ENCODE measurements at places on chromosomes 5 and 9.

DNA sequence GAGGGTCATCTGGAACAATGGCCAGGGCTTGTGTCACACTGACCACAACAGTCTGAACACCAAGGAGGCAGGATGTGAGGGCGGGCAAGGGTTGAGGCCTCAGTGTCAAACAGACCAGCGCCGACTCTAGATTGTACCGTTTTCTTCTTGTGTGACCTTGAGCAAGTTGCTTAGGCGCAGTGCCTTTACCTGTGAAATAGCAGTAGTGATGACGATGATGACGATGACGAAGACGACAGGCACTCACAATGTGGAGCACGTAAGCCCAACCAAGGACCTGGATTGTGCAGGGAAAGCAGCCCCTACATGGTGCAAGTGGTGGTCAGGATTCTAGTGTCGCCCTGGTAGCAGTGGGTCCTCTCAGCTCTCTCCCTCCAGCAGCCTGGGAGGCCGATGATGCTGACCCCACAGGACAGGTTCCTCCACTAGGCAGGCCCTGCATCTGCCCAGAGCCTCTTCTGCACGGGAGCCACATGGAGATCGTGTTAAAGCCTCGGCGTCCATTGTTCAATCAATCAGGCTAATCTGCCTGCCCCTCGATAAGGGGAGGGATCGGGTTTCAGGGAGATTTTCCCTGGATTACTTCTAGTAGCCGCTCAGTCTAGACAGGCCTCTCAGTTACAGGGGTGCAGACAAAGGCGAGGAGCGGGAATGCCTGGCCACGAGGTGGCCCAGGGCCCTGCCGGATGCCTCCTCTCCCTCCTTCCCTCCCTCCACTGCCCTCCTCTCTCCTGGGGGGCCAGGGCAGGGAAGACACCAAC, 91.7 kb downstream of the MACROH2A1 start:
- H3K4me3 ChIP-seq: no peak overlapping the region
- no peaks in the 10 kb centered on the region for H3K36me3 ChIP-seq
- no peaks in the 10 kb centered on the region for H3K4me1 ChIP-seq
- DNase-seq: no peak

DNA sequence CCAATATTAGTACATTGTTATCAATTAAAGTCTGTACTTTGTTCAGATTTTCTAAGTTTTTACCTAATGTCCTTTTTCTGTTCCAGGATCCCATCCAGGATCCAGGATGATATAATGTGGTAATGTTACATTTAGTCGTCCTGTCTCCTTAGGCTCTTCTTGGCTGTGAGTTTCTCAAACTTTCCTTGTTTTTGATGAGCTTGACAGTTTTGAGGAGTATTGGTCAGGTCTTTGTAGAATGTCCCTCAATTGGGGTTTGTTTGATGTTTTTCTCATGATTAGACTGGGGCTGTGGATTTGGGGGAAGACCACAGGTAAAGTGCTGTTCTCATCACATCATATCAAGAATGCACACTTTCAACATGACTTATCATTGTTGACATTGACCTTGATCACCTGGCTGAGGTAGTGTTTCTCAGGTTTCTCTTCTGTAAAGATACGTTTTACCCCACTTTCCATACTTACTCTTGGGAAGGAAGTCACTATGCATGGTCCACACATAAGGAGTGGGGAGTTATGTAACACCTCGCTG, 9.6 kb downstream of the NDFIP1 start:
- H3K4me1 ChIP-seq: peaks cover 17% of the 10 kb centered on the region
- H3K4me3 ChIP-seq: no peak overlapping the region
- no peak for DNase-seq
- H3K36me3 ChIP-seq: peaks cover 3% of the 10 kb centered on the region
- H3K27me3 ChIP-seq: no peaks in the 10 kb centered on the region

DNA sequence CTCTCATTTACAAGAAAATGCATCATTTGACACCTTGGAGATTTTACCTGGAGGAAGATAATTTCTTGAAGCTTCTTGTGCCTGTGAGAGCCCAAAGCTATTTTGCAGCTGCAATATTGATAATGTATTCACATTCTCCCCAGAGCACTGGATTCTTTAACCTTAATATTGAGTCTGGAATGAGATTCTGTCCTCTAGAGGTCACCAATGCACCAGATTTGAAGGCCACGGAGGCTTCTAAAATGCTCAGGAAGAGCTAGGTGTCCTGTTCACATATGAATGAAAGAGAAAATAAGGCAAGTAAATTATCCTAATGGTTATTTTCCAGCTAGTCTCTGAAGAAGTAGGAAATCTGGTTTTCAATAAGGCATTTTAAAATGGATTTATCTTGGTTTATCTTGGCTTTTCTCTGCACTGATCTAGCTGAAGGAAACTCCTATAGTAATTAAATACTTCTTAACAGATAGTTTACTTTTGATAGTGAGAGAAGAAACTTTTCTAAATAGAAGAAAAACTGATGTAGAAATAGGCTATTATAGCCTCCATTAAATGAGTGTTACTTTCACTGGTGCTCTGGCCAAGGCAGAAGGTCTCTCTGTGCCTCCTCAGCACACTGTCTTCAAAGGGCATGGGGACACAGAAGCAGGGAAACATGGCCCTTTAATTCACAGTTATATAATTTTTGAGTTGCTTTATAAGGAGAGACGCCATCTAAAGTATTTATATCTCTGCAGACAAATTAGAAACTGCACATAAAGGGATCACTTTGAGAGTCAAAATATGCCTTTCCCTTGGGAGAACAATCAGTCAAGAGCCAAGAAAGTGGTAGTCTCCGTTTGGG, 297.0 kb upstream of the ACTBL2 start:
- peak overlapping the region; percentile 92 for H3K27ac ChIP-seq
- H3K4me1 ChIP-seq: peaks cover 36% of the 10 kb centered on the region
- peak; percentile 51 for DNase-seq
- H3K27me3 ChIP-seq: no peaks in the 10 kb centered on the region
- no peak overlapping the region for H3K4me3 ChIP-seq
- H3K36me3 ChIP-seq: no peaks in the 10 kb centered on the region

GRCh38 chr5:109412981-109413402, 3.2 kb upstream of the PJA2 start:
- H3K36me3 ChIP-seq: no peaks in the 10 kb centered on the region
- no peak overlapping the region for H3K27ac ChIP-seq
- H3K4me3 ChIP-seq: no peak overlapping the region
- DNase-seq: no peak
- H3K4me1 ChIP-seq: peaks cover 5% of the 10 kb centered on the region
- peaks cover 8% of the 10 kb centered on the region for H3K27me3 ChIP-seq

- H3K27ac ChIP-seq: peak overlapping the region; percentile 70
- no peaks in the 10 kb centered on the region for H3K27me3 ChIP-seq
- H3K4me1 ChIP-seq: peaks cover 35% of the 10 kb centered on the region
- peaks cover 5% of the 10 kb centered on the region for H3K36me3 ChIP-seq
- DNase-seq: peak; percentile 29
- H3K4me3 ChIP-seq: peak overlapping the region; percentile 93
These were observed 815 bp downstream of the ANXA6 start for GRCh38 chr5:151156507-151157420.

DNA sequence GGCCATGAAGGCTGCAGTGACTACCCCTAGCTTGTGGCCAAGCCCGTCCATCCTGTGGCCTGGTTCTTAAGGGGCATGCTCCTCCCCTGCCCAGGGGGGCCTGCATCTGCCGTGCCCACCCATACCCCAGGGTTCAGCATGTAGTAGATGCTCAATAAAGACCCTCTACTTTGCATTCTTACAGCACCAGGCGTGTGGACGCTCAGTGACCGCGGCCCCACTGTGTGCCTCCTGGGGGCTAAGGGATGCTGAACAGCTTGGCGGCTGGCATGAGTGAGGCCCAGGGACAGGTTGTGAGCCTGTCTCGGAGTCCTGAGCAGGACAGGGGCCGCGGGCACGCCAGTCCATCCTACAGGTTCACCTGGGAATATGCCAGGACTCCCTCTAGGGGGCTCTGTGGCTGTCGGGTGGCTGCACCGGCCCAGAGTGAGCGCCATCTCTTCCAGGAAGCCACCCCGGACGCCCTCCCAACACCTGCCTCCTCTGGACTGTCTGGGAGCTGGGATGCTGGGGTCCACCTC, 9.1 kb downstream of the NOTCH1 start:
- peaks cover 23% of the 10 kb centered on the region for H3K36me3 ChIP-seq
- H3K4me3 ChIP-seq: peak overlapping the region; percentile 81
- H3K4me1 ChIP-seq: peaks cover 49% of the 10 kb centered on the region
- peak overlapping the region; percentile 64 for H3K27ac ChIP-seq
- no peak for DNase-seq

DNA sequence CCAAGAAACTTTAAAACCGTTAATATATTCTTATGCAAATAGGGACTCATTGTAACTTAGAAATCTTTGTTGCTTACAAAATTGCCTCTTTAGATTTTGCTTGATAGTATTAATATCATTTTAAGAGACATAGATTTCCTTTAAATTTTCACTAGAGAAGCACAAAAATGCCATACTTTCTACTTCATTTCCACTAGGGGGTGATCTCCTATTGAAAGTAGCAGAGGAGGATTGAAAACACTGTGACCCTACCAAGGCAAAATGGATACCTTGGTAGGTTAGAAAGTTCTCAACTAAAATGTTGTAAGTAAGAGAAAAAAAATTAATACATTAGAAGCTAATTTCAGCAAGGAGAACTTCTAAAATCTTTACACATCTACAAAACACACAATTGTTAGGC, 204.9 kb downstream of the CHSY3 start:
- no peaks in the 10 kb centered on the region for H3K4me1 ChIP-seq
- no peak overlapping the region for H3K27ac ChIP-seq
- H3K36me3 ChIP-seq: no peaks in the 10 kb centered on the region
- no peak overlapping the region for H3K4me3 ChIP-seq
- DNase-seq: no peak
- no peaks in the 10 kb centered on the region for H3K27me3 ChIP-seq

DNA sequence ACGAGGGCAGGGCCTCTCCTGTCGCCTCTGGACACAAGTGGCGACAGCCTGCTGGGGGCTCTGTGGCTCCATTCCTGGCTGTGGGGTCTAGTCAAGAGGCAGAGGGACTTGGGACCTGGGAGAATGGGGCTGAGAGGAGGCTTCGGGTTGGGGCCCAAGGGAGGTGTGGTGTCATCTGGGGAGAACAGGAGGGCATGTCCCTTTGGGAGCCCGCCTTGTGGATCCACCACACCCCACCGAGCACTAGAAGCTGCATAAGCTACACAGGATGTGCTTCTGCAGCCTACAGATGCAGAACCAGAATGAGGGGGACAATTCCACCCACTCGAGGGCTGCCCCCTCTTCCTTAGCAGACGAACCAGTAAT, 3.9 kb upstream of the MAN1B1 start:
- no peak for DNase-seq
- peaks cover 5% of the 10 kb centered on the region for H3K36me3 ChIP-seq
- no peak overlapping the region for H3K4me3 ChIP-seq

DNA sequence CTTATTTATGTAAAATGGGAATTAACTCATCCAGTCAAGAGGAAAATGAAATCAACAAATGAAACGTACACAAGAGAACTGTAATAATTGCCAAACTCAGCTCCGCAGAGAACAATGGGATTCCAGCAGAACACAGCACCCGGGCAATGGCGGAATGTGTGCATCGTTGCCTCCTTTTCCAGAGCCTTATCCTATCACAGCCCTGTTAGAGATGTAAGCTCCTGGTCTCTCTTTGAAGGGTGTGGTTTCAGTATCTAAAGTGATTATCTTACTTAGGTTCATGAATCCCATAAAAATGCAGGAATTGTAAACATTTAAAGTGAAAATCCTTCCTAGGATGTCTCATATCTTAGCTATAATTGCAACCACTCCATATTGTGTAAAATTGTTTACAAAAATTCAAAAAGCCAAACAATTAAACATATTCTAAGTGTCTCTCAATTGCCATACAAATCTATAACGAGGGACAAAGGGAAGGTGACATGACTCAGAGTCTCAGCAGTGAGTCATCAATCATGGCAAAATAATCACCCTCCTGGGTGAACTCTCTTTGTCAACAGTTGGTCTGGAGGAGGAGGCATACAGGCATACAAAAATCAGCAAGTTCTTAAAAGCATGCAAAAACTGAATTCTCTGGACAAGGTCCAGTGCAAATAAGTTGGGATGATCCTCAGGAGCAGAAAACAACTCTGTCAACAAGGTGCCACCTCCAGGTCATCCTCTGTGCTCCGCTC, 22.6 kb downstream of the SEMA5A start:
- no peak for DNase-seq
- H3K4me3 ChIP-seq: no peak overlapping the region
- H3K27ac ChIP-seq: no peak overlapping the region
- H3K27me3 ChIP-seq: peaks cover 6% of the 10 kb centered on the region
- no peaks in the 10 kb centered on the region for H3K36me3 ChIP-seq
- peaks cover 3% of the 10 kb centered on the region for H3K4me1 ChIP-seq

- H3K36me3 ChIP-seq: peaks cover 30% of the 10 kb centered on the region
- no peak overlapping the region for H3K27ac ChIP-seq
- no peak for DNase-seq
These were observed 105.4 kb downstream of the DCP2 start for GRCh38 chr5:113081881-113082546.

GRCh38 chr5:138029944-138030343, 2.9 kb downstream of the FAM13B start:
- H3K4me3 ChIP-seq: no peak overlapping the region
- H3K27me3 ChIP-seq: peaks cover 10% of the 10 kb centered on the region
- H3K27ac ChIP-seq: no peak overlapping the region
- H3K36me3 ChIP-seq: peaks cover 5% of the 10 kb centered on the region
- peaks cover 17% of the 10 kb centered on the region for H3K4me1 ChIP-seq
- no peak for DNase-seq

DNA sequence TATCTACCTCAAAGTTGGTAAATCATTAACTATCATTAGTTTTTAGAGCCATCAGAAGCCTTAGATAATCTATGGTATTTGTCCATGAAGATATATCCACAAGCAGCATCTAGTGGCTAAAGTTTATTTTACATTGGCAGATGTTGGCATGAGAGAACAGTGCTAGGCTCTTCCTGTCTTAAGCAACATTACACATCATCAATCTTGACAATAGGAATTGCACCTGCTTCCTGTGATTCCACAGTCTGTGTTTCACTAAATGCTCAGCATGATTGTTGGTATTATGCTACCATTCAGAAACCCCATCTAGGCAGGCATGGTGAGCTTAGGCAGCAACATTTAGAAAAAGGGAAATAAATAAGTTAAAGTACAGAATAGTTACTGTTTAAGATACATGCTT, 246.6 kb downstream of the SLCO4C1 start:
- DNase-seq: no peak
- H3K36me3 ChIP-seq: no peaks in the 10 kb centered on the region
- H3K4me3 ChIP-seq: no peak overlapping the region

DNA sequence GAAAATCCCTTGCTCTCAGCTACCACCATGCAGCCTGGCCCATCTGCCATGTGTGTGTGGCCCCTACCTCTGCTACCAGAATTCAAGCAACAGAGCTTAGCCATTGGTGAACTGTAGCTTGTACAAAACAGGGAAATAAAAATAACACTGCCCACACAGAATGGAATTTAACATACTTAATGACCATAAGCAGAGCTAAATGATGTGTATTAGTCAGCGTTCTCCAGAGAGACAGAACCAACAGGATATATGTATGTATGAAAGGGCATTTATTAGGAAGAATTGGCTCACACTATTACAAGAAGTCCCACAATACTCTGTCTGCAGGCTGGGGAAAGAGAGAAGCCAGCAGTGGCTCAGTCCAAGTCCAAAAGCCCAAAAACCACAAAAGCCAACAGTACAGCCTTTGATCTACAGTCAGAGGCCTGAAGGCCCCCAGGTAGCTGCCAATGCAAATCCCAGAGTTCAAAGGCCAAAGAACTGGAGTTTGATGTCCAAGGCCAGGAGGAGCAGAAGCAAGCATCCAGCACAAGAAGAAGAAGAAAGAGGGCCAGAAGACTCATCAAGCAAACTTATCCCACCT, 318.8 kb downstream of the DNAH5 start:
- no peak for DNase-seq
- no peak overlapping the region for H3K27ac ChIP-seq
- no peaks in the 10 kb centered on the region for H3K36me3 ChIP-seq
- peaks cover 4% of the 10 kb centered on the region for H3K27me3 ChIP-seq

GRCh38 chr9:77807846-77808750, 160.0 kb upstream of the GNA14 start:
- DNase-seq: no peak
- peaks cover 14% of the 10 kb centered on the region for H3K36me3 ChIP-seq
- peak overlapping the region; percentile 49 for H3K27ac ChIP-seq
